ENCODE measurements at places on chromosomes 1 and 21.

DNA sequence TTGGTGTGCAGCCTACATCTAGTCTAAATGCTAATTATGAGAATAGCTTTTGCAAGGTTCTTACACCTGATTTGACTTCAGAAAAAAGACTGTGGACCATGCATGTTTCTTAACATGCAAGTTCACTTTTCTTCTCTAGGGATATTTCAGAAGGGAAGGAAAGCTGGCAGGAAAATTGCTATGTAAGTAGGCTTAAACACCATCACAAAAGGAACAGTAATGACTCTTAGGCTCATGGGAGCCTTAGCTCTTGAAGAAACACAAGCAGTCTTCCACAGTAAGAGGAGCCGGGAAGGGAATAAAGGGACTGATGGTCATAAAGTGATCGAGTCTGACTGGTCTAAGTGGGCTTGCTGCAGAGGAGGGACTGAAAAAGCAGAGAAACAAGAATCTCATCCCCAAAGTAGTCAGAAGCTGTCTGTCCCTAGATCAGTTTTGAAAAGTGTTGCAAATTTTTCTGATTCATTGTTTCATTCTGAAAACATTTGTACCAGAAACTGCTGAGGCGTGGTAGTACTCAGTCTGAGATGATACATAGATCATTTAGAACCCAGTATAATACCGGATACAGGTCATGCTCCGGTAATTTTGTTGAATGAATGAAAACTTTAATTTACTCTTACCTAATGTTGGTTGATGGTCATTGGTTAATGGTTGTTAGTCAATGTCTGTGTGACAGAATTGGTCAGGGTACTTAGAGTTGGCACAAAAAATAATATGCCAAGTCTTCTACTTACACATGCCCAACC, 40.9 kb downstream of the SMYD2 start:
- no peak for DNase-seq

- DNase-seq = no peak
Observed at GRCh38 chr1:102172200-102172599, 175.5 kb upstream of the OLFM3 start.

GRCh38 chr1:56385314-56385713, 194.0 kb downstream of the PLPP3 start:
- DNase-seq = no peak

- DNase-seq = no peak
Observed at GRCh38 chr21:46117586-46118315, 19.8 kb downstream of the COL6A2 start.

GRCh38 chr1:203937678-203938330, 76.4 kb downstream of the SNRPE start:
- no peak for DNase-seq

- DNase-seq = no peak
Observed at GRCh38 chr1:237700181-237700580, 190.5 kb downstream of the ZP4 start.

DNA sequence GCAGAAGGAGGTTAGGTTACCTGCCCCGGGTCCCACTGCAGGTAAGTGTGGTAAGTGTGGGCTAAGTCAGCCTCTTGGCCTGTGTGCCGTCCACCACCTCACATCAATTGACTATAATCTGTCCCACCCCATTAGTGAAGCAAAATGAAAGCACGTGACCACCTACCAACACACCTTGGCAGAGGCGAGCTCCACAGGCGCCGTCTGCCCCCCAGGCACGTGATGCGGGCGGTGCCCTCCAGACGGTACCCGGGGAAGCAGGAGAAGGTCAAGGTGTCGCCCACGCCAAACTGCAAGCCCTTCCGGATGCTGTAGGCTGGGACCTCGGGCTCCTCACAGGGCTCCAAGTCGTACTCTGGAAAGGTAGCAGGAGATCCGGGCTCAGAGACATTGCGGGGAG, 149.5 kb upstream of the HMGB4 start:
- DNase-seq = no peak

- DNase-seq = no peak
Observed at GRCh38 chr1:221939607-221940006, 197.7 kb upstream of the DUSP10 start.

- no peak for DNase-seq
Observed at GRCh38 chr21:45328198-45329091, 40.8 kb upstream of the POFUT2 start.

DNA sequence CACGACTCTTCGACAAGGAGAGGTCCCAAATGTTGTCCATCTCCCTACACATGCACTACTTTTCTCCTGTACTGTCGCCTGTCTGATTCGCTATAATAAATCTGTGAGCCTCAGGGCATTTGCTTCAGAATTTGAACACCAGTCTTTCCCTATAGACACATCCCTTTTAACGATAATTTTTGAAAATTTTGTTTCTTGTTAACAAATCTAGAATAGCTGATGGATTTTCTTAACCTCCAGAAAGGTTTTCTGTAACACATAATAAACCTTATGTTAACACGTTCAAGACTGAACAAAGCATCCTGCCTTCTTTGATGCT, 704 bp downstream of the CAPZA1 start:
- DNase-seq = no peak

DNA sequence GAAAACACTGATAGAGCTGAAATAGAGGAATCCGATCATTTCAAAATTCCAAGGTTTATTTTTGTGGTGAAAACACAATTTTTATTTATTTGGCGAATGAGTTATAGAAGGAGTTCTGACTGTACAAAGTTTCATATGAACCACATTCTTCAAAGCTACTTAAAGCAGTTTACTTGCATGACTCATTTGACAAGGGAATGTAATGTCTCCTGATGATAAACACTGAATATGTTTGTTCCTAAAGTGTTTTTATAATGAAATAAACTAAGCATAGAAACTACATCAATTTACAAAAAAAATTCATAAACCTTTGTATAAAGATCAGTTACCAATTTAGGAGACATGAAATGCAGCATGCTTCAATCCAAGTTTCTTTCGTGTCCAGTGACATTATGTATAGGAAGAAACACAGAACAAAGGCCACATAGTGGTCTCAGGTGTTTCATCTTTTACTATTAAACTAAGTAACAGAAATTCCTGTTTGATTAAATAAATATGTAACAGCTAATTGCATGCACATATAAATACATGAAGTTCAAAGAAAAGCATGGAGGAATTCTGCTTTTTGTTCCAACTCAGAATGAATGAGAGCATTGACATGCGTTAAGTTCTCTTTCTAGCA, 2.5 kb downstream of the PRKACB start:
- no peak for DNase-seq

DNA sequence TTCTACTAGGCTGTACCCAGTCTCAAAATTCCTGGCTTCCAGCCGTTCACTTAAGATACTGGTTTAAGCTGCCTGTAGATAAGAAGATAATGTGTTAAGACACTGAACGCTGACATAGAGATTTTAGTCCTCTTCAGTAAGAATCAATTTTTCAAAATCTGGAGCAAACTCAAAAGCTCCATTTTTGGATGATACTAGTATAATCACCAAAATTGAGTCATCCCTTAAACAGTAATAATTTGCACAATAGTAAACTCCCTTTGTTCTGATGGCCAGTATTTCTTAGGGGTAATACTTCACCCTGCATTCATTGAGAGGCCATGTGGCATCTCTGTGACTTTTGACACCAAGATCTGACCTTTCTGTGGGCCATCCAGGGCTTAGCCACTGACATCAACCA, 299.8 kb upstream of the USP25 start:
- DNase-seq = no peak

DNA sequence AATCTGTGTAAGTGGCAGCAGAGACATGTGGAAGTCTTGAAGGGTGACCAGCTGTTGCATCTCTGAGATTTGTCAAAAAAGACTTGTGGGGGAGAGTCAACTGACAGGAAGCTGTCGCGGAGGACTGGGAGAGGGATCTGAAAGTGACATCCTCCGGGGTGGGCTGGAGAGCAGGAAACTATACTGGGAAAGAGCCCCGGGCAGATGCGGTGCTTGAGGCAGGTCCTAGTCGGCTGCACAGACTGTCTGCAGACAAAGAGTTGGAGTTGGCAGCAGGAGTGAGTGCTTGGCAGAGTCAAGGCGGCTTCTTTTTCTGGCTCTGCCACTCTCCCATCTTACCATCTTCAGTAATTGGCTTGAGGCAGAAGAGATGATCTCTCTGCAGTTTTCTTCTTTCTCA, 294.0 kb upstream of the C1orf87 start:
- no peak for DNase-seq

DNA sequence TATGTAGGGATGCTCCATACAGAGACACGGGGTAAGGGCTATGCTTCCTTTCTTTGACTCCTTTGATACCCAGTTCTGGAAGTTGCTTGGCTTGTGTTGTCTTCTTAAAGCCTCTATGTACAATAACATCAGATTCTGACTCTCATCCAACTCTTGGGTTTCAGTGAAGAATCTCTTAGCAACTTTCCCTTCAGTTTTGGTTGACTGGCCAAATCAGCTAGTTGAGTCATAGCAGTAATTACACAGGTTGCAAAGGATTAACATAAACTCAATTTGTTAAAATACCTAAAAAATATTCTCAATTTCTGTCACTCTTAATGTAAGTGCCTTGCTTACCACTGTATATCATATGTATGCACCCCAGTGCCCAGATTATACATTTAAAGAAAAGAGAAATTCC, 9.2 kb downstream of the CD1E start:
- no peak for DNase-seq

GRCh38 chr21:30838536-30838935, 9.0 kb upstream of the KRTAP7-1 start:
- no peak for DNase-seq

DNA sequence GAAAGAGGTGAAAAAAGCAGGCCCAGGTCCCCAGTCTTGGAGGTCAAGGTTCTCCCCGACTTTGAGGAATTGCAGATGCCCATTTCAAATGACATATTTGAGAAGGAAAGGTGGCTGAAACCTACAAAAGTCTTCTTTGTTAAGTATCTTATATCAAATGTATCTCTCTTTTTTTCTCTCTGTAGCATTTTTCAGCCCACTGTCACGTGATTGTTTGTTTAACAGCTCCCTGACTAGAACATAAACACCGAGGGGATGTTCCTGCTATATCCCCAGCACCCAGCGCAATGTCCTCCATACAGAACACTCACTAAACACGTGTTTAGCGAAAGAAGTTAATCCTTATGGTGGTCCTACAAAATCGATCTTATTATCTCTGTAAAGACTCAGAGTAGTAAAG, 27.6 kb downstream of the BEND5 start:
- DNase-seq = no peak

- no peak for DNase-seq
Observed at GRCh38 chr1:172637522-172637921, 21.4 kb upstream of the FASLG start.

- DNase-seq = no peak
Observed at GRCh38 chr1:203081465-203082230, 4.2 kb downstream of the MYOG start.

DNA sequence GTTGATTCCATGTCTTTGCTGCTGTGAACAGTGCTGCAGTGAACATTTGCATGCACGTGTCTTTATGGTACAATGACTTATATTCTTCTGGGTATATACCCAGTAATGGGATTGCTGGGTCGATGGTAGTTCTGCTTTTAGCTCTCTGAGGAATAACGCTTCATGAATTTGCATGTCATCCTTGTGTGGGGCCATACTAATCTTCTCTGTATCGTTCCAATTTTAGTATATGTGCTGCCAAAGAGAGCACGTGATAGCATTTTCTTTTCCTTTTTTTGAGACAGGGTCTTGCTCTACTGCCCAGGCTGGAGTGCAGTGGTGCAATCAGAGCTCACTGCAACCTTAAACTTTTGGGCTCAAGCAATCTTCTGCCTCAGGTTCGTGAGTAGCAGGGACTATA, 24.9 kb upstream of the MAP1LC3C start:
- no peak for DNase-seq

- DNase-seq = no peak
Observed at GRCh38 chr1:12594966-12595756, 22.8 kb downstream of the DHRS3 start.

- no peak for DNase-seq
Observed at GRCh38 chr1:153515504-153516394, 20.0 kb downstream of the S100A6 start.
